CD8-positive, alpha-beta memory T cell (primary cell): ENCODE measurements at places on chromosomes 13 and 19. TPM values are rescaled to one million over a fixed set of nuclear protein-coding genes. Genes with fewer than 3 reads are reported as not detected.

ANKLE1 gene
- 15.2 TPM for total RNA-seq

ZNF492 gene
- 1.5 TPM for total RNA-seq

SULT2B1 gene
- total RNA-seq, result not detected

DNA sequence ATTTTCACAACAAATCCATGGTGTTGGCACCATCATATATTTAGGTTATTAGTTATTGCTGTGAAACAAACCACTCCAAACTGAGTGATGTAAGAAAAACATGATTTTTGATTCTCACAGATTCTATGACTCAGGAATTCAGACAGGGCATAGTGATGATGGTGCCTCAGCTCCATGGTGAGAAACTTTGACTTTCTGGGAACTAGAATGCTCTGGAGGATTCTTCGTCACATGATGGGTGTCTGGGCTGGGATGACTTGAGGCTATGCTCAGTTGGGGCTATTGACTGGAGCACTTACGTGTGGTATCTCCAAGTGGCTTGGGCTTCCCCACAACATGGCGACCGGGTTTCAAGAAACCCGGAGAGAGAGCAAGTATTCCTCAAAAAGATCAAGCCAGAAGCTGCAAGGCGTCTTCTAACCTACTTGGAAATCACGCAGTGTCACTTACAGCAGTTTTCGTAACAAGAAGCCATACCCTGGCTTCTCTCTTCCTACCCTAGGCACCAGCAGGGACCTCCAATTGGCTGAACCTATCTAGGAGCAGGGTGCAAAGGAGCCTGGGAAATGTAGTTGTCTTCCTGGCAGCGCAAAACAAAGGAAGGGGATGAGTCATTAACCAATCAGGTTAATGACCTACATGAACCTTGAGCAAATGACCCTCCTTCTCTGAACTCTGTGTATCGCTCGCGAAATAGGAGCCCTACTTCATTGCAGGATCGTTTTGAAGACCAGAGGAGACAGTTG lies 22.4 kb downstream of the VAV1 start:
- H3K36me3 ChIP-seq, result peaks cover 10% of the 10 kb centered on the region
- H3K27ac ChIP-seq, result no peak overlapping the region
- H3K4me3 ChIP-seq, result no peak overlapping the region
- peaks cover 53% of the 10 kb centered on the region for H3K4me1 ChIP-seq

SHC2 gene
- 0.11 TPM for total RNA-seq

ZNF846 gene
- total RNA-seq, result 5.9 TPM

DNA sequence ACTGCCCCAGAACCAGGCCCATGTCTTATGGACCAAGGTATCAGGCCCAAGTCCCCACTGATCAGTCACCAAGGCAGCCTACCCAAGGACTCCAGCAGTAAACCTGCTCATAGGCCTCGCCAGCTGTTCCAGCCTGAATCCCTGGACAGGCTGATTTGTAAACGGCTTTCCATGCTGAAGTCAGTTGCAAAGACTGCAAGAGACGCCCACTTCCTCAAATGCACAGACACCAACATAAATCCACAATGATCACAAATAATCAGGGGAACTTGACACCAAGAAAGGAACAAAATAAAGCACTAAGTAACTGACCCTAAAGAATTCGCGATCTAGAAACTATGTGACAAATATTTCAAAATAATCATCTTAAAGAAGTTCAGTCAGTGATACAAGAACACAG lies 75.2 kb downstream of the RXFP2 start:
- H3K4me1 ChIP-seq, result no peaks in the 10 kb centered on the region
- H3K27me3 ChIP-seq, result no peaks in the 10 kb centered on the region
- no peak overlapping the region for H3K27ac ChIP-seq
- H3K36me3 ChIP-seq, result no peaks in the 10 kb centered on the region
- no peak overlapping the region for H3K4me3 ChIP-seq
- DNase-seq, result no peak

GRCh38 chr13:49113526-49114286 lies 106.4 kb upstream of the MLNR start:
- no peaks in the 10 kb centered on the region for H3K27me3 ChIP-seq
- H3K4me1 ChIP-seq, result peaks cover 38% of the 10 kb centered on the region
- peaks cover 20% of the 10 kb centered on the region for H3K36me3 ChIP-seq
- DNase-seq, result no peak
- H3K27ac ChIP-seq, result no peak overlapping the region

GRCh38 chr13:21606796-21607195 lies 2.8 kb upstream of the MICU2 start:
- H3K27me3 ChIP-seq, result no peaks in the 10 kb centered on the region
- no peaks in the 10 kb centered on the region for H3K36me3 ChIP-seq
- H3K4me3 ChIP-seq, result no peak overlapping the region
- no peak overlapping the region for H3K27ac ChIP-seq
- H3K4me1 ChIP-seq, result peaks cover 15% of the 10 kb centered on the region

CYP2A7 gene
- not detected for total RNA-seq

DNA sequence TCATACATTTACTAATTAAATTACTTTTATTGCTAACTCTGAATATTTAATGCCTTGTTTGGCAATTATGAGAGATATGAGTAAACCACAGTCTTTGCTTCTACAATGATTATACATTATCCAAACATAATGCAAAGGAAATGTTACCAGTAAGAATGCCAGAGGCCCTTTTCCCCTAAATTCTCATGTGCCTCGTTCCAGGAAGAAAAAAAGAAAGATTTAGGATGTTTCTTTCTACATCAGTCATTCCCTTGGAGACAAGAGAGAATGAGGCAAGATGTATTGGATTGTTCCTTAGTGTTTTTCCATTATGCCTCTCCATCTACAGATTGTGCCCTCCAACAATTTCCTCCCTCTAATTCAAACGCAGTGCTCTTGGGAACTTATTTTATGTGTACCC lies 50.1 kb downstream of the ITGBL1 start:
- no peaks in the 10 kb centered on the region for H3K27me3 ChIP-seq
- H3K36me3 ChIP-seq, result no peaks in the 10 kb centered on the region
- no peak for DNase-seq
- H3K27ac ChIP-seq, result no peak overlapping the region
- H3K4me1 ChIP-seq, result no peaks in the 10 kb centered on the region
- no peak overlapping the region for H3K4me3 ChIP-seq

GRCh38 chr19:3470500-3471128 lies 9.7 kb downstream of the SMIM24 start:
- H3K27me3 ChIP-seq, result no peaks in the 10 kb centered on the region
- H3K4me1 ChIP-seq, result no peaks in the 10 kb centered on the region
- H3K36me3 ChIP-seq, result no peaks in the 10 kb centered on the region

LNX2 gene
- total RNA-seq, result 4.7 TPM

DNA sequence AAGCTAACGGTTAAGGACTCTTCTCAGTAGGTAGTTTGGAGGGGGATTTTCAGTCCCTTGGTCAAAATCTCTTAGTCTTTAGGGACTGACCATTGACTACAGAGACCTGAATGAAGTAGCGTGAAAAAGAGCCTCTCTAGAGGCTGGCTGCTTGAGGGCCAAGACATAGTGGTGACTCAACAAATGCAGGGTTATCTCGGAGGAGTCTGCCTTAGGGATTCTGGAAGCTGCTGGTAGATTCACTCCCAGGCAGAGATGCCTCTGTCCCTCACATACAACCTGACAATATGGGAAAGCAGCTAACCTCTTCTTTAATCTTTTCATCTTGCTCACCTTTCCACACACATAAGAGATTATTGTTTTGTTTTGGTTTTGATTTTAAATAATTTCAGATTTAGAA lies 5.1 kb downstream of the ZNF793 start:
- no peaks in the 10 kb centered on the region for H3K4me1 ChIP-seq
- DNase-seq, result no peak
- H3K36me3 ChIP-seq, result peaks cover 13% of the 10 kb centered on the region
- no peak overlapping the region for H3K4me3 ChIP-seq

- no peaks in the 10 kb centered on the region for H3K4me1 ChIP-seq
- no peaks in the 10 kb centered on the region for H3K36me3 ChIP-seq
- DNase-seq, result no peak
- H3K4me3 ChIP-seq, result no peak overlapping the region
- no peaks in the 10 kb centered on the region for H3K27me3 ChIP-seq
These were observed 163.2 kb downstream of the TEX29 start for GRCh38 chr13:111483621-111483987.

NCR1 gene
- 0.31 TPM for total RNA-seq

KLK10 gene
- total RNA-seq, result not detected
